ENCODE measurements at places on chromosomes 4 and X.

- no peak for DNase-seq
Observed at GRCh38 chr4:176002007-176002613, 63.5 kb upstream of the WDR17 start.

GRCh38 chr4:95158626-95159025, 390.1 kb downstream of the UNC5C start:
- DNase-seq = no peak

- DNase-seq = no peak
Observed at GRCh38 chr4:90536408-90536807, 409.2 kb downstream of the CCSER1 start.

GRCh38 chrX:29553542-29553941, 661.8 kb upstream of the MAGEB2 start:
- DNase-seq = no peak

DNA sequence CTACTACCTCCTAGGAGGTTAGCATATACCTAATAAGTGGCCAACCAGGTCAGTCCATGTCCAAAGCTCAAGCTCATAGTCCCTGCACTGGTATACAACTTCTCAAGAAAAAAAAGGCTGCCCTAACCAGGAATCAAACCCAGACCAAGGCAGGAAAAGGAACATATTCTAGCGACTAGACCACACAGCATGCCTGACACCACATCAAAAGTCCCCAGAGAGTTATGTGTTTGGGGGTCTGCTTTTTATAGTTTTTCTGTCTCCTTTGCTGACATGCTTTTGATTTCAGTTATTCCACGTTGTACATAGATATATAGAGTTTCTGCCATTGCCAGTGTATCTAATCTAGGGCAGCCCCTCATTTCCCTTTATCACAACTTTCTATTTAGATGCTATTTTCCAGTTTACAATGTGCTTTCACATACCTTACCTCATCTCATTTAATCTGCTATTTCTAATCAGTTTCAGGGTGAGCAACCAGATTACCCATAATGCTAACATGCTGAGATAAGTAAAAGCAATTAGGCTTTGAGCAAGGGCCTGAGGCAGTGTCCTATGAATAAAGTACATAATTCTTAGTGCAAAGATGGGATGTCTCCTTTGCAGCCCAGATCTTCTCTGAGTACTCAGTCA, 17.8 kb downstream of the ARHGEF6 start:
- no peak for DNase-seq

DNA sequence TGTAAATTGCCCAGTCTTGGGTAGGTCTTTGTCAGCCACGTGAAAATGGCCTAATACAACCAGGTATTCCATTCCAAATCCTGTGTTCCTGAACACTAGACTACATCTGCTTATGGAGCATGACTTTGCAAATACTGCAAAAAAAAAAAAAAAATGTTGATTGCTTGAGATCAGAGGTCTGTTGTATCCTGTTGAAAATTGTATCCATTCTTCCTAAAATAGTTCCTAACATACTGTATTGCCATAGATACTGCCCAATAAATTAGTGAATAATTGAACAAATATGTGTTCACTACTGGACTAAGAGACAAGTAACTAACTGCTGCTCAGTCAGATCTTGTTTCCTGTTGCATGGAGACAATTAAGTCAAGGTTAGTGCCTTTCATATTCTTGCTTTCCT, 164.3 kb upstream of the PABPC4L start:
- no peak for DNase-seq

Measured in naive thymus-derived CD4-positive, alpha-beta T cell (primary cell).